ENCODE measurements at places on chromosomes 4 and X.

DNA sequence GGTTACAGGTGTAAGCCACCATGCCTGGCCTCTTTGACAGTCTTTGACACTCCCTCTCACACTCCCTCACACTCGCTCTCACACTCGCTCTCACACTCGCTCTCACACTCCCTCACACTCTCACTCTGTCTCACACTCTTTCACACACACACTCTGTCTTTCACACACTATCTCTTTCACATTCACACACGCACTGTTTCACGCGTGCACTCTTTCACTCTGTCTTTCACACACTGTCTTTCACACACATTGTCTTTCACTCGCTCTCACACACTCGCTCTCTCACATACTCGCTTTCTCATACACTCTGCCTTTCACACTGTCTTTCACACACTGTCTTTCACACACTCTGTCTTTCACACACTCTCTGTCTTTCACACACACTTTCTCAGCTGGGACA, 167.1 kb upstream of the CXCL13 start:
- no peak for DNase-seq

DNA sequence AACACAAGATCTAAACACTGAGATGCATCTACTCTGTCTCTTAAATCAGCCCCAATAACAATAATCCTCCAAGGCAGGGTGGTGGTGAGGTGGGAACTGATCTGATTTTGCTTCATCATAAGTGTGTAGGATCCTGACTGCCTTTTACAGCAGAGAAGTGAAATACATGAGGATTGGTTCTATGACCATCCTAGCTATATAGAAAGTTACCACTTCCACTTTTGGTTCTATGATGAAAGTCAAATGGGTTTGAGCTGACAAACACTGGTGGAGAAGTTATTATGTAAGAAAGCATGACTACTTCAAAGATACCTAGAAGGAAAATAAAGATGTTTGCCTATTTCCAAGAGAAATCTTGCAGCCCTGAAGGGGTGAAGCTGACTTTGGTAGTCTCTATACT, 181.6 kb downstream of the NKX6-1 start:
- no peak for DNase-seq

DNA sequence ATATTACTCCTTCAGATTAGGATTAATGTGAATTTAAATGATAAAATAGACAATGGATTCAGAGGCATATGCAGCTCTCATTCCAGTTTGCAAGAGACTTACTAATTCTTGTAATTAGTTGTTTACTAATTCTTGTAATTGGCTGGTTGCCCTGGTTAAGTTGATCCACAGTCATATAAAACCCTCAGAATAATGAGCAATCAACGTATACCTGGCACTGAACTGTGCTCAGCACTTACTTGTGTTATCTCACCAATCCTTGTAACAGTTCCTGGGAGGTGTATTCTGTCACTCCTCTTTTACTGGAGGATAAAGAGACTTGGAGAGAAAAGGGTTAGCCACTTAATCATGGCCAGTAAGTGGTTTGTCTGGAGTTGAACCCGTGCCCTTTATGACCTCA, 10.5 kb downstream of the HERC5 start:
- no peak for DNase-seq

DNA sequence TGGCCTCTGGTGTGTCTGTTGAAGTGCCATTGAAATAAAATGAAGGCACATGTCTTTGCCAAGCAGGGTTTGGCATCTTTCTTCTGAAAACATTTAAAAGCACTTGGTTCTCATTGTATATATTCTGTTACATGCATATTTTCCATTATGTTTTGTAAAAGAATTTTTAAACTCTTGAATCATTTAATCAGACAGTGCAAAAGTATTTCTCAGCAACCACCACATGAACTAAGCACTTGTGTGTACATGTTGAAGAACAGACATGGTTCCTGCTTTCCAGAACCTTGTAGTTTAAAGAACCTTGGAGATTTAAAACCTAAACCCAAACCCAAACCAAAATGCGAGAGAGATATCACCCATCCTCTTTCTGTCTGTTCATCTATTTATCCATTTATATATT, 220.3 kb upstream of the GIMD1 start:
- DNase-seq: no peak

GRCh38 chr4:83316459-83317165, 18.0 kb downstream of the HPSE start:
- DNase-seq: peak; percentile 28

DNA sequence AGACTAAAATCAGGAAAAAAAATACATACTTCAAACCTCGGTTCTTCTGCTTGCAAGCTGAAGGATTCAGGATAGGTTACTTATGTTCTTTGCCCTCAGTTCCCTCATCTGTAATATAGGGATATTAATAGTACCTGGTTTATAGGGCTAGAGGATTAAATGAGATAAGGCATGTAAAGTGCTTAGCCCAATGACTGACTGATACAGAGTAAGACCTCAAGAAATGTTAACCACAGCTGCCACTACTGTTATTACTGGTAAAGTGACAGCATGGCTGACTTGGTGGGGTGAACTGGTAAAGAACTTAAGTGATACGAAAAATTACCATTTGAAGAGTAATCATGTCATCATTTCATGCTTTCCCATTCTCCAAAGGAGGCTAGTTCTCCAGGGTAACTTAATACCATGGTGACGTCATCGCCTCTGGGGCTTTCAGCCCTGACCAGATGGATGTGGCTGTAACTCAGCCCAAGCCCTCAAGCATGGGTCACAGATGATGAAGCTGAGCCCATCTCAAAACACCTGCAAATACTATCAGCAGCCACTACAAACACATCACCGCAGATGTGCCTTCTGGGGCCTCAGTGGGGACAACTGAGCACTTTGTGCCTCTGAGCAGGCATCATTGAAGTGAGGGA, 44.5 kb upstream of the SCML1 start:
- DNase-seq: peak; percentile 26

DNA sequence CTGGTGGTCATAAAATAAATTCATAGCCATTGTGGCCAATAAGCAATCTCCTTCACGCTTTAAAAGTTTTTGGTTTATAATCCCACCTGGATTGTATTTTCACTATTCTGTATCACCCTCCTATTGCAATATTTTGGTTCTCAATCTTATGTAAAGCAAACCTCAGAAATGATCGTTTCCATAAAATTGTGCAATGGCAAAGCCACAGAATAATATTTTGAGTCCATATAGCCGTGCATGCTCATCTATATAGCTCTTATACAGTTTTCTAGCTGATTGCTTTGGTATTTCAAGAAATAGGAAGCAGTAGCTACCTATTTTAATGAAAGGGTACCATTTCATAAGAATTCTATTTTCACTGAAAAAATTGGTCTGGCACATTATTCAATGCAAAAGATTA, 10.0 kb upstream of the HAND2 start:
- DNase-seq: no peak

DNA sequence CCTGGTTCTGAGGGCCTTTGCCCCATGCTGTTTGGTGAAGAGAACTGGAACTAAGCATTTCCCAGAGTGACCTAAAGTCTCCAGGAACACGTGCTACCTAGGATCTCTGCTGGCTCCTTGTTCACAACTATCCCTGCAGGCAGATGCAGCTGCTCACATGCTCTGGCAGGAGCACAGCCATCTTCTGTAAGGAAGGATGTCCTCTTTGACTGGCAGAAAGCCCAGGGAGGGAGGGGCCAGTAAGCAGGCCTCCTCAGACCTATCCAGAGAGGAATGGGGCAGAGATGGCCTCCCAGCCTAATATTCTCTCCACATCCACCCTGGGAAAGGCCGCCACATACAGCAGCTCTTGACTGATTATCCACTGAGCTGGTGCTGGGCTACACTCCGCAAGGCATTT, 142.8 kb upstream of the EOLA2 start:
- no peak for DNase-seq

DNA sequence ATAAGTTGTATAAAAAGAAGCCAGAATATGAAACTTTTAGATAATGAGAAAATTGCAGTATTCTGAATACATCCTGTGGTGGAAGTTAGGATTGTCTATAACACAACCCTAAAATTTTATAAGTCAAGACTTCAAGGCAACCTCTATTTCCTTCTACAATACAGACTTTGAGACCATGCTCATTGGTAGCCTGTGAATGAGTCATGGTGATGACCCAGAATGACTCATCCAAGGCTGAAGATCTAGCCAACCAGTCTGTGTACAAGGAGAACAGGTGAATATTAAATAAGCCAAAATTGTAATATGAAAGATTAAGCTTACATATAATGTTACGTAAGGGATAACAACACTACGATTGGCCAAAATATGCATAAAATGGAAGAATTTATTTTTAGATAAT, 475.9 kb upstream of the GALNT7 start:
- DNase-seq: peak; percentile 25

DNA sequence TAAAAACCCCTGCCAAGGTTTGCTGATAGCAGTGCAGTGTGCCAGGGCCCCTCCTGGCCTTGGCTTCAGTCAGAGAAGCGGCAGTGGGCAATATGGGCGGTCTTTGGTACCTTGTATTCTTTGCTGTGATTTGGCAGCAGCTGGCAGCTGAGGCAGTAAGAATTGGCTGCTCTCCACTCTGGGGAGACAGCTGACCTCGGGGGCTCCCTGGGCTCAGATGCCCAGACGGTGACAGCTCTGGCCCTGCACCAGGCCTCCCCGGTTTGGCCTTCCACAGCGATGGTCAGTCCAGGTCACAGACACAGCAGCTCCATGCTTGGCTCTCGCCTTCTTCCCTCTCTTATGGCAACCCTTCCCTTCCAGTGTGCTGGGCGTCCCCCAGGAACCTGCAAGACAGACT, 330.9 kb downstream of the BCOR start:
- no peak for DNase-seq

DNA sequence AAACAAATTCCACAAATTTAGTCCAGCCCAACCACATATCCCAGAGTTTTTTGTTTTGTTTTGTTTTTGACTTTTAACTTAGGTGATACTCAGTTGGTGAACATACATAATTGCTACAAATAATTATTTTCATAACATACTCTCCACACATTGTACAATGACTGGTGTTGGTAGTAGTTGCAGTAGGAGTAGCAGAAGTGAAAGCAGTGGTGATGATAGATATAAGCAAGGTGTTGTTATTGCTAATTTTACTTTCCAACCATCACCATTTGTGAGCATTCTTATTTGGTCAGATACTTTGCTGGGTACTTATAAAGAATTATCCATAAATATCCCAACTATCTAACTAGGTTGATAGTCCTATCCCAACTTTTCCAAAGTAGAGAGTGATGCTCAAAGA, 47.3 kb downstream of the ARHGAP24 start:
- no peak for DNase-seq

GRCh38 chr4:184587701-184588100, 61.5 kb downstream of the CASP3 start:
- DNase-seq: no peak

DNA sequence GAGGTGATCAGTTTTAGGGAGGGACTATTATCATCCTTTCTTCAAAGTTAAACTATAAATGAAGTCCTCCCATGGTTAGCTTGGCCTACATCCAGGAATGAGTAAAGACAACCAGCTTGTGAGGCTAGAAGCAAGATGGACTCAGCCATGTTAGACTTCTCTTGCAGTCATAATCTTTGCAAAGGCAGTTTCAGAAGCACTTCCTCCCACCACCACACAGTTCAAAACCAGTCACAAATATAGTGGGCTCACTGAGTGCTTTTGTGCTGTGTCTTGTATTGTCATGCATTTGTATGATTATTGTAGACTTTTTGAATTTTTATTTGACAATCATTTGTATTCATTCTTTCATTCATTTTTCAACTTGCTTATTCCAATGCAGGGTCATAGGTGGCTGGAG, 204.5 kb downstream of the ZNF674 start:
- no peak for DNase-seq

GRCh38 chrX:115968436-115969252, 201.9 kb upstream of the AGTR2 start:
- peak; percentile 26 for DNase-seq

- no peak for DNase-seq
Observed at GRCh38 chrX:140091125-140091886, 126.0 kb upstream of the CXorf66 start.

DNA sequence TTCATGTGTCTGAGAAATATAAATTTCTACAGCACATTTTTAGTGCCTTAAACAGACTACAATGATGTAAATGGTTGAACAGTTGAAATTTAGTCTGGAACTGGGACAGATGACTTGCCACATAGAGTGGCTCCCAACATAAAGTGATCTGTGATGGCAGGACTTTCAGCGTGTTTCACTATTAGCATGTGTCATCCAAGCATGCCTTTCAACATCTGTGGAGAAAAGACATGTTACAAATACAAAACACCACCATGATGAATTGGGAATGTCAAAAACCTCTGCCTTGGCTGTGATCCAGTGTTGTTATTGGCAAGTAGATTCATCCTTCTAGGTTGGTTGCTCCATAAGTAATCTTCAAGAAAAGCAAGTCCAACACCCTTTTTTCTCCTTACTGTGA, 348.7 kb downstream of the MAPK10 start:
- DNase-seq: peak; percentile 3

DNA sequence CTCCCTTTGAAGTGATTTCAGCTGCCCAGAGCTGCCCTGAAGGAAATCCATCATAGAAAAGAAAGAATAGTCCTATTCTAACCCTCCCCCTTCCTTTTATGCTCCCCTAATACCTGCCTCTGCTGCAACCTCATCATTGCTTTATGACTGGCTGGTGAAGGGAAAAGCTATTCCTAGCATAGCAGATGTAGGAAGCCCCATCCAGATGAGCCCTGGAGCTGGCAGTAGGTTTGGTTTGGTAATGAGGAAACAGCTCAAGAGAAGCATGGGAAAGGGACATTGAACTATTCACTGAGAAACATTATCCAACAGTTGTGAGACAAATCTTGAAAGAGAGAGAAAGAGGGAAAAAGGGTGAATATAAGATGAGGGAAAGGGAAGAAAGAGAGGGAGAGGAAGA, 29.2 kb downstream of the ARSJ start:
- no peak for DNase-seq

DNA sequence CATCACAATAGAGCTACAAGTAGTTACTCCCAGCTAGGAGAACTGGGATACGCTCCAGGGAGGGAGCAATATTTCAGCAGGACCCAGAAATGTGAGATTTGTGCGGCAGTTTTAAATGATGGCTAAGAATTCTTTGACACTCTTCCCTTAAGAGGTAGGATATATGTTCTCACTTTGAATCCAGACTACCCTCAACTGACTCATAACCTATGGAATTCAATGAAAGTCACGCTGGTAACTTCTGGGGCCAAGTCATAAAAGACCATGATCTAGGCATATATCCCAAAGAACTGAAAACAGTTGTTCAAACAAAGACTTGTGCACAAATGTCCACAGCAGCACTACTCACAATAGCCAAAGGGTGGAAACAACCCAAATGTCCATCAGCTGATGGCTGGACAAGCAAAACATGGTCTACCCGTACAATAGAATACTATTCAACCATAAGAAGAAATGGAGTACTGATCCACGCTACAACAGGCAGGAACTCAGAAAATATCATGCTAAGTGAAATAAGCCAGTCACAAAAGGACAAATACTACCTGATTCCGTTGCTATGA, 10.5 kb downstream of the CD99L2 start:
- DNase-seq: peak; percentile 51

Measured in A172 (cell line).